ENCODE measurements at places on chromosomes 5 and 9. TPM values are rescaled to one million over a fixed set of nuclear protein-coding genes. Genes with fewer than 3 reads are reported as not detected.

DNA sequence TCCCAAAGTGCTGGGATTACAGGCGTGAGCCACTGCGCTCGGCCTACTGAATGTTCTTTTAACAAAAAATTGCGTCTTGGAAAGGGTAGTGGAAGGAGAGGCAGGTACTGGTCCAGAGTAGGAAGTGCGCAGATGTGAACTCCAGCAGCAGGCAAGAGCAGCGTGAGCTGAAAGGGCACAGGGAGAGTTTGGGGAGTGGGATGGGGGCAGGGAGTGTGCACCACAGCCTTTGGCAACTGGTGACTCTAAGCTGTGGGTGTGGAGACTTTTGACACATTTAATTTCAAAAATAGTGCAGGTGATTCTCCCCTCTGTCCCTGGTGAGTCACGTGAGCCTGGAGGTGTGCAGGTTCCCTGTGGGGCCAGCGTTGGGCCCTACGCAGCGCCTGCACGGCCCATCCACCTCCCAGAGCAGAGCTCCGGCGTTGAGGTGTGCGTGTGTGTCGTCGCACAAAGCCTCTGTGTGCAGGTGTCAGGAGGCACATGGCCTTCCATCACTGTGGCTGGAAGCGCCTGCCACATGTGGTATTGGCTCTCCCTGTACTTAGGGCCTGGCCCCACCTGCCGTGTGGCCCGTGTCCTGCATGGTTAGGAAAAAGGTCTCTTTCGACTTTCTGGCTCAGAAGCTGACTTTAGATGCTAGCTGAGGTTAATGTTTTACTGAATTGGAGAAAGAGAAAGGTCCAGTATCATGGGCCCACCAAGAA lies 11.5 kb downstream of the SQSTM1 start:
- H3K4me3 ChIP-seq, result no peak overlapping the region
- no peaks in the 10 kb centered on the region for H3K27me3 ChIP-seq
- H3K36me3 ChIP-seq, result peaks cover 97% of the 10 kb centered on the region
- no peak for DNase-seq
- H3K4me1 ChIP-seq, result peaks cover 8% of the 10 kb centered on the region

PCDHGA10 gene
- 5.8 TPM for total RNA-seq

DNA sequence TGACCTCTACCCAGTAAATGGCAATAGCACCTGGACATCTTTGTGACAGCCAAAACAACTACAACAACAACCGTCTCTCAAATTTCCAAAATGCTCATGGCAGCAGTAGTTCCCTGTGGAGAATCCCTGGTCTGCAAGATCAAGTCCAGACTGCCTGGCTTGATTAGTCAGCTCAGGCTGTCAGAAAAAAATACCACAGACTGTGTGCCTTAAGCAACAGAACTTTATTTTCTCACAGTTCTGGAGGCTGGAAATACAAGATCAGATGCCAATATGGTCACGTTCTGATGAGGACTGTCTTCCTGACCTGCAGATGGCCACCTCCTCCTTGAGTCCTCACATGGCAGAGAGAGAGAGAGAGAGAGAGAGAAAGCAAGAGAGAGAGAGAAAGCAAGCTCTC lies 52.3 kb upstream of the MOCS2 start:
- no peak overlapping the region for H3K4me3 ChIP-seq
- no peaks in the 10 kb centered on the region for H3K4me1 ChIP-seq
- H3K27me3 ChIP-seq, result no peaks in the 10 kb centered on the region
- DNase-seq, result no peak
- H3K27ac ChIP-seq, result no peak overlapping the region

GRCh38 chr9:130459941-130460669 lies 15.3 kb downstream of the ASS1 start:
- H3K27ac ChIP-seq, result no peak overlapping the region
- no peaks in the 10 kb centered on the region for H3K36me3 ChIP-seq
- H3K4me3 ChIP-seq, result no peak overlapping the region
- no peaks in the 10 kb centered on the region for H3K27me3 ChIP-seq
- H3K4me1 ChIP-seq, result peaks cover 24% of the 10 kb centered on the region

PCDHGA2 gene
- 7.0 TPM for total RNA-seq

GRCh38 chr5:154677921-154678320 lies 77.3 kb upstream of the LARP1 start:
- no peak overlapping the region for H3K4me3 ChIP-seq
- no peaks in the 10 kb centered on the region for H3K27me3 ChIP-seq
- peaks cover 7% of the 10 kb centered on the region for H3K4me1 ChIP-seq
- no peaks in the 10 kb centered on the region for H3K36me3 ChIP-seq
- no peak for DNase-seq

DNA sequence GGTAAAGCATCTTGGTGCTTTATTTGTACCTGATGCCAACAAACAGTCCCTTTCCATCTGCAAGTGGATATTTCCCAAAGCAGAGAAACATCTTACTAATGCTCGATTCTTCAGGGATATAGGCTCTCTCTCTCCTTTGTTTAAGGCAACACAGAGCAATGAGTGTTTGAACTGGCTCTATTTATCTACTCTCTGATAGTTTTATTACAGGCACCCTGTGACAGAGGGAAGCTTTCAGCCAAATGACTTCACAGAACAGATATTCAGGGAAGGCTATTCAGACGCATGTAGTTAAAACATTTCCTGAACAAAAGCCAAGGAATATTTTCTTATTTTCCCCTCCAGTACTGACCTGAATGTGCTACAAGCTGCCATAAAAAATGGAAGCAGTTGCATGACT lies 141.8 kb downstream of the YIPF5 start:
- no peaks in the 10 kb centered on the region for H3K4me1 ChIP-seq
- H3K27me3 ChIP-seq, result no peaks in the 10 kb centered on the region
- H3K27ac ChIP-seq, result peak overlapping the region; percentile 80
- no peak for DNase-seq
- no peaks in the 10 kb centered on the region for H3K36me3 ChIP-seq

DNA sequence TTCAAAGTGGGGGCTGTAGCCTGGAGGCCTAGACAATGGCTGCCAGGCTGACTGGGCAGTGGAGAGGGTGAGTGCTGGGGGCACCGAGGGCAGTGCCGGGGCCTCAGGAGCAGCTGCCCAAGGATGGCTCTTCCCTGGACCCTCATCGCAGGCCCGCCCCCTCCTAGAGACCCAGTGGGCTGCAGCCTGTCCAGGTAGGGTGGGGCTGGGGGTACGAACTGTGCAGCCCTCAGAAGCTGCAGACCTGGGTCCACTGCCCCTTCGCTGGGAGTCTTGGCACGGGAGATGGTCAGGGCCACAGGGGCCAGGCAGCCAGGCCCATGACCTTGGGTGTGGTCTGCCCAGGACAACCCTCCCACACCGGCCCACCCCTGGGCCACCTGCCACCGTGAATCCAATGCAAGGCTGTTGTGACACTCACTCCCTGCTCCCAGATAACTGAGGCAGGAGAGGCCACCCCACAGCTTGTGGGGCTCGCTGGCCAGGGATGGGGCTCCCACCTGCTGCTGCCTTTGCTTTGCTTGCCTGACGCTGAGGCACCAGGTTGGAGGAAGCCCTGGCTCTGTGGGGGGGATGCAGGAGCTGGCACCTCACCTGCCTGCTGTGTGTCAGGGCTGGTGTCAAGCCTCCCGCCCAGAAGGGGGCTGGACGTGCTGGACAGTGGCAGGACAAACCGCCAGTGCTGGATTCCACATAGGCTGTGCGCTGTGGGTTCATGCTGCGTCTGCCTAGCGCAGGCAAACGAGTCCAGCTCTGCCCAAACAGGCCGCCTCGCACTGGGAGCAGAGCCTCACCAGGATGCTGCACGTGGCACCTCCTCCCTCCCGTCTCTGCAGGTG lies 23.1 kb upstream of the SLC9A3 start:
- H3K36me3 ChIP-seq, result no peaks in the 10 kb centered on the region
- H3K4me1 ChIP-seq, result no peaks in the 10 kb centered on the region
- no peak overlapping the region for H3K27ac ChIP-seq
- no peak overlapping the region for H3K4me3 ChIP-seq
- DNase-seq, result no peak

DNA sequence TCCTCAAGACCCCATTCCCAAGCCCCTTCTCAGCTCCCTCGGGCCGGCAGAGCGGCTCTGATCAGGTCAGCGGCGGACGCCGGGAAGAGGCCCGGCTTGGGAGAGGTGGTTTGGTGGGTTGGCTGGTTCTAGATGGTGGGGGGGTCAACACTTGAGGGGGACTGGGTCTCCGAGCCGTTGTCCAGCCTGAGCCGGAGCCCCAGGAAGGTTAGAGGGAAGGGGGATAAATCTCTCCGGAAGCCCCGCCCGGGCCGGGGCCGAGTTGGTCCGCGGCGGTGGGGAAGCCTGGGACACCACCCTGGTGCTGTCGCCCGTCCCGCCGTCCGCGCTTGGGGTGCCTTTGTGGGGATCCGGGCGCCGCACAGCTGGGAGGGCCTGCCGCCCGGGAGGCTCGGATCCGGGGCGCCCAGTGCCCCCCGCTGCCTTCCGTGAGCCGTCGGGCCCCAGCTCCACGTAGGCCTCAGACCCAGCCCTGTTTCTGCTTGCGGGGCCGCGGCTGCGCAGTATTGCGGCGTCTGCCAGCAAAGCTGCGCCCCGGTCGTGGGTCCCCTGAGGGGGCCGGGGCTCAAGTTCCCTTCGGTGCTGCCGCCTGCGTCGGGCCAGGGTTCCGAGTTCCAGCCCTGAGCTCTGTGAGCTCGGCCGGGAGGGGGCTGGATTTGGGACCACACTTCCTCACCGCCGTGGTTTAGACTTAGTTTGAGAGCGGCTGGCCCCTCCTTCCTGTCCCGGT lies 542 bp upstream of the TRIM52 start:
- H3K36me3 ChIP-seq, result peaks cover 39% of the 10 kb centered on the region
- H3K4me3 ChIP-seq, result peak overlapping the region; percentile 99
- DNase-seq, result peak; percentile 71
- no peaks in the 10 kb centered on the region for H3K27me3 ChIP-seq
- H3K27ac ChIP-seq, result peak overlapping the region; percentile 100

DNA sequence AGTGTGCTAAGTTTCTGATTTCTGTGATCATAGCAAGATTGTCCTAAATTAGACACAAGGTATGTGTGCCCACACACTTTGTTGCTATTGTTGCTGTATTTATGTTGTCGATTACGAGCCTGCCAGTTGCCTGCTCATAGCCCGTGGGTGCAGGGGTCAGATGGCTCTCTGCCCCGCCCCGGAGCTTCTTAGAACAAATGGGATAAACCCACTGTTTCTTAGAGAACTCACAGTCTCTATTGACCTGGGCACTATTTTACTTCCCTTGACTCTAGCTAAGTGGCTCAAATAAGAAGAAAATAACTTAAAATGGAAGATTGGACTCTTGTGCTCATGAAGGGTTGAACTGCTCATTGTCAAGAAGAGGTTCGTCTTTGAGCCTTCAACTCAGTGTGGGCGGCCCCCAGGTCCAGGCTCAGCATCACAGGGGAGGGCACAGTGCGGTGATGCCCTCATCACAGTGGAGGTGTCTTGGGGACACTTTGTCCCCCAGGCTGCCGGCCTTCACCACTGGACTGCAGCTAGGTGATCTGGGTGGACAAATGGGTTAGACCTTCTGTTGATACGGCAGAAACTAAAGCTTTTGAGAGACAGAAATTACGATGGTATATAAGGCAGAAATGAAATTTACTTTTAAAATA lies 155.5 kb downstream of the TENT4A start:
- H3K4me3 ChIP-seq, result no peak overlapping the region
- no peak for DNase-seq
- H3K36me3 ChIP-seq, result no peaks in the 10 kb centered on the region
- H3K27ac ChIP-seq, result no peak overlapping the region
- no peaks in the 10 kb centered on the region for H3K27me3 ChIP-seq
- no peaks in the 10 kb centered on the region for H3K4me1 ChIP-seq

PLAA gene
- total RNA-seq, result 38.4 TPM

TAF1L gene
- total RNA-seq, result not detected

NTRK2 gene
- 3.2 TPM for total RNA-seq

GRCh38 chr9:88011005-88011766 lies 36.9 kb upstream of the CDK20 start:
- H3K36me3 ChIP-seq, result no peaks in the 10 kb centered on the region
- H3K27me3 ChIP-seq, result no peaks in the 10 kb centered on the region
- H3K4me3 ChIP-seq, result no peak overlapping the region
- DNase-seq, result no peak

- no peaks in the 10 kb centered on the region for H3K36me3 ChIP-seq
- DNase-seq, result no peak
- no peaks in the 10 kb centered on the region for H3K27me3 ChIP-seq
- no peak overlapping the region for H3K27ac ChIP-seq
- H3K4me1 ChIP-seq, result no peaks in the 10 kb centered on the region
Measured at GRCh38 chr5:5154733-5155132, 14.6 kb downstream of the ADAMTS16 start.

DNA sequence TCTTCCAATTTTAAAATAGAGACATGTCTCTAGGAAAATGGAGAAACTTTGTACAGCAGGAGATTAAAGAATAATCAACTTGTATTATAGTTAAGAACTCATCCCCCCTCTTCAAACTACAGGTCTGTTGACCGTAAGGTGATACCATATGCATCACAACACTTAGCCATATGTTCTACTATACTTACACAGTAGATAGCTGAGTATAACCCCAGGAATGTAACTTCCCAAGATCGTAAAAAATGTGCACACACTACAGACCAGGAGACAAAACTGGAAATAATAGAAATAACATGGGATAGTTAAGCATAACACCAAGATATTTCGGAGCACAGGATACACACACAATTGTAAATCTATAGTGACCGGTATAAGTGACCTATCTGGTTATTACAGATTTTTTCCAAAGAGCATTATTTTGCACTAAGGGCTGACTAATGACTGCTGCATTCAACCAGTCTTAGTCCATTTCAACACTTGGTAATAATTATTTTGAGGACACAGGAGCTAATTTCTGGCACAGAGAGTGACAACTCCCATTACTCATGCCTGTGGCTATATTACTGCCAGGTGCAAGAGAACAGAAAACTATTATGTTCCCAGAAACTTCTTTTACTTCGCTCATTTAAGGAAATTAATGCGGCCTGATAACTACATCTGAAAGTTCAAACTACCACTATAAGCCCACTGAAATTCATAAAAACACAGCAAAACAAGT lies 15.4 kb upstream of the ZNF622 start:
- no peak overlapping the region for H3K27ac ChIP-seq
- no peaks in the 10 kb centered on the region for H3K27me3 ChIP-seq
- H3K4me1 ChIP-seq, result peaks cover 5% of the 10 kb centered on the region
- H3K4me3 ChIP-seq, result no peak overlapping the region
- H3K36me3 ChIP-seq, result no peaks in the 10 kb centered on the region
- DNase-seq, result no peak

GRCh38 chr5:36644727-36645126 lies 38.3 kb downstream of the SLC1A3 start:
- peak overlapping the region; percentile 80 for H3K27ac ChIP-seq
- H3K4me1 ChIP-seq, result peaks cover 19% of the 10 kb centered on the region
- no peak for DNase-seq
- H3K4me3 ChIP-seq, result no peak overlapping the region
- no peaks in the 10 kb centered on the region for H3K36me3 ChIP-seq
- no peaks in the 10 kb centered on the region for H3K27me3 ChIP-seq

DNA sequence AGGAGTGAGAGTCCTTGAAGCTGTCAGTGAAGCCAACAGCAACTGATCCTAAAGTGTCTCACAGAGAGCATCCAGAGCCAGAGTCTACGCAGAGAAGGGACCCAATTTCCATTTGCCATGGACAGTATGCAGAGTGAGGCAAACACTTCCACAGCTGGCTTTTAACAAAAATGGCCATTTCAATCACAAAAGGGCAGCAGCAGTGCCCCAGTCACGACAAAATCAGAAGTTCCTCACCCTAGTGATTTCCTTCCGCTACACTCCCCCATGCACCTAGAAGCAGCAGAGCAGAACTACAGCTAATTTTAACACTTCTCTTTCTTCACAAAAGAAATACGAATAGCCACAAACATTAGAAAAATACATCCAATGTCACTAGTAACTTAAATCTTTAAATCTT lies 27.9 kb downstream of the FBXW11 start:
- no peaks in the 10 kb centered on the region for H3K27me3 ChIP-seq
- no peak overlapping the region for H3K4me3 ChIP-seq
- H3K36me3 ChIP-seq, result peaks cover 10% of the 10 kb centered on the region
- H3K4me1 ChIP-seq, result peaks cover 24% of the 10 kb centered on the region
- H3K27ac ChIP-seq, result no peak overlapping the region
- DNase-seq, result no peak

Measured in heart right ventricle (tissue), 16 donors.